Iris pigment epithelial cell (primary cell): ENCODE measurements at places on chromosomes 1 and 21.

- peak; percentile 27 for DNase-seq
Observed at GRCh38 chr1:43994794-43995790, 3.7 kb downstream of the CCDC24 start.

- DNase-seq: no peak
Observed at GRCh38 chr1:228058172-228058948, 24.1 kb upstream of the ARF1 start.

GRCh38 chr1:192435704-192436103, 118.9 kb downstream of the RGS21 start:
- no peak for DNase-seq

GRCh38 chr1:53114581-53115400, 27.6 kb downstream of the SLC1A7 start:
- no peak for DNase-seq

- DNase-seq: no peak
Observed at GRCh38 chr1:115593365-115594259, 48.2 kb upstream of the VANGL1 start.

- peak; percentile 56 for DNase-seq
Observed at GRCh38 chr1:201346337-201346939, 31.0 kb downstream of the TNNT2 start.

DNA sequence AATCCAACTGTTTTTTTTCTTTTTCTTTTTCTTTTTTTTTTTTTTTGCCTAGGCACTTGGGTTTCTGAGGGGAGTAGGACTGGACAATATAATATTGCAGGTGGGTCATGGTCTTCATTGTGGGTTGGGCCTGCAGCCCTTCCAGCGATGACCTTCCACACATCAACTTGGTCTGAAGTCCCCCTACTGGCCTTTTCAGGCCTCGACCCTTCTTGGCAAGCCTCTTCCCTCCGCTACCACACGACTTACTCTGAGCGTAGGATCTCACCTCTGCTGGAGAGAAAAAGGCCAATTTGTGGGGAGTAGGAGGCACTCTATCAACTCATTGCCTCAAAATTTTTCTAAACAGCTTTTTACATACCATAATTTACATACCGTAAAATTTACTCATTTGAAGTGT, 51.1 kb upstream of the GRIK3 start:
- no peak for DNase-seq

- DNase-seq: no peak
Observed at GRCh38 chr1:40905061-40905460, 42.9 kb upstream of the CITED4 start.

DNA sequence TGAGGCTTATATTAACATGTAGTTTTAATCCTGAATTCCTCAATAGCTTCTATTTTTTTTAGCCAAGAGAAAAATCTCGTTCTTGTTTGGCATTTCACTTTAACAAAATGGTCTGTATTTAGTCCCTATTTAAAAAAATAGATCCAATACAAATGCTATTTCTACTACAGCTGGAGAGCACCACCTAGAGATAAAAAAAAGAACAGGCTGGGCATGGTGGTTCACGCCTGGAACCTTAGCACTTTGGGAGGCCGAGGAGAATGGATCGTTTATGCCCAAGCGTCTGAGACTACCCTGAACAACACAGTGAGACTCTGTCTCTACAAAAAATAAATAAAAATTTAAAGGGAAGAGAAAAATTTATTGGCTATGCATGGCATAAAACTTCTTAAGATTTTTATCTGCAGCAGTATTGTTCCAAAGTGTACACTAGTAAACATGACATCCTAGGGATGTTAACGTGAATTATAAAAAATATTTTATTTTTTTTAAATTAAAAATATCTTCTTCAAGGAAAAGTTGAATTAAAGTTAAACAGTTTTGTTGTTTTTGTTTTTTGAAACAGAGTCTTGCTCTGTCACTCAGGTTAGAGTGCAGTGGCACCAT, 4.4 kb downstream of the ST7L start:
- peak; percentile 76 for DNase-seq

DNA sequence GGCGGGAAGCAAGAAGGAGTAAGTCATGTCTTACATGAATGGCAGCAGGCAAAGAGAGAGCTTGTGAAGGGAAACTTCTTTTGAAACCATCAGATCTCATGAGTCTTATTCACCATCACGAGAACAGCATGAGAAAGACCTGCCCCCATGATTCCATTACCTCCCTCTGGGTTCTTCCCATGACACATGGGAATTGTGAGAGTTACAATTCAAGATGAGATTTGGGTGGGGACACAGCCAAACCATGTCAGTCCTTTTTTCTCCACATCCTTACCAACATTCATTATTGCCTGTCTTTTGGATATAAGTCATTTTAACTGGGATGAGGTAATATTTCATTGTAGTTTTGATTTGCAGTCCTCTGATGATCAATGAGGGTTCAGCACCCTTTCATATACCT, 81.0 kb downstream of the DIRAS3 start:
- no peak for DNase-seq

- DNase-seq: no peak
Observed at GRCh38 chr1:204177133-204177532, 11.0 kb upstream of the REN start.

- DNase-seq: no peak
Observed at GRCh38 chr21:42223826-42224575, 5.1 kb downstream of the ABCG1 start.

GRCh38 chr1:167648252-167648849, 18.3 kb downstream of the RCSD1 start:
- DNase-seq: no peak

DNA sequence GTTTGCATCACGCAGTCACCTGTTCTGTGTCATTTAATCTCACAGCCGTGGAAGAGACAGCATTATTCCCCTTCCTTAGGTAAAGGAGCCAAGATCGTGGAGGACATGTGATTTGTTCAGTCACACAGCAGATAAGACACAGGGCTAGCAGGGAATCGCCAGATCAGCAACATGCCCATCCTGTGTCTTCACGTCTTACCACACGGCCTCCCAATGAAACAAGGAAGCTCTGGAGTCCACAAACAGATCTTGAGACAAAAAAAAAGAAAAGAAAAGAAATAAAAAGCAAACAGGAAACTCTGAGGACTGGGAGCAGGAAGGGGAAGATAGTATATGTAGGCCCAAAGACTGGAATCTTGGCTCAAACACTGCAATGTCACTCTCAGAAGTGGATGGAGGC, 155.3 kb downstream of the ADSS2 start:
- no peak for DNase-seq

GRCh38 chr1:117638141-117638540, 32.3 kb downstream of the TENT5C start:
- DNase-seq: no peak

GRCh38 chr1:31019401-31019800, 46.1 kb downstream of the PUM1 start:
- no peak for DNase-seq

- DNase-seq: no peak
Observed at GRCh38 chr1:202029727-202030126, 19.3 kb downstream of the ELF3 start.

DNA sequence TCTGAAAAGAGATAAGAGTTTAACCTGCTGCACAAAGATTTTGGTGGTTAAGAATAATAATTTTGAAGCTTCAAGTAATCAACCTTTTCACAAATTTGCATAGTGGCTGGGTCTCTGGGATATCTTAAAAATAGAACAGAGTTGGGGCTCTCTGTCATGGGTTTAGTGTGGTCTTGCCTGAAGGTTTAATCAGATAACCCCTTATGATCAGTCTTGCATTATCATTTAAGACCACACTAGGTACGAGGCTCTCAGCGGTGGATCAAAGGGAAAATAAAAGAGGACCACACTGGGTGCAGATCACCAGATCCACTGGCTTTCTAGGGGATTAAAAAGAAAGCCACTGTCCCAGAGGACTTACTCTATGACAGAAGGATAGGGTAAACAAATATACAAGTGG, 19.5 kb downstream of the LRRC8C start:
- no peak for DNase-seq

- no peak for DNase-seq
Observed at GRCh38 chr1:84771895-84772294, 81.6 kb upstream of the SSX2IP start.

- peak; percentile 58 for DNase-seq
Observed at GRCh38 chr1:3625151-3625907, 514 bp downstream of the TPRG1L start.

DNA sequence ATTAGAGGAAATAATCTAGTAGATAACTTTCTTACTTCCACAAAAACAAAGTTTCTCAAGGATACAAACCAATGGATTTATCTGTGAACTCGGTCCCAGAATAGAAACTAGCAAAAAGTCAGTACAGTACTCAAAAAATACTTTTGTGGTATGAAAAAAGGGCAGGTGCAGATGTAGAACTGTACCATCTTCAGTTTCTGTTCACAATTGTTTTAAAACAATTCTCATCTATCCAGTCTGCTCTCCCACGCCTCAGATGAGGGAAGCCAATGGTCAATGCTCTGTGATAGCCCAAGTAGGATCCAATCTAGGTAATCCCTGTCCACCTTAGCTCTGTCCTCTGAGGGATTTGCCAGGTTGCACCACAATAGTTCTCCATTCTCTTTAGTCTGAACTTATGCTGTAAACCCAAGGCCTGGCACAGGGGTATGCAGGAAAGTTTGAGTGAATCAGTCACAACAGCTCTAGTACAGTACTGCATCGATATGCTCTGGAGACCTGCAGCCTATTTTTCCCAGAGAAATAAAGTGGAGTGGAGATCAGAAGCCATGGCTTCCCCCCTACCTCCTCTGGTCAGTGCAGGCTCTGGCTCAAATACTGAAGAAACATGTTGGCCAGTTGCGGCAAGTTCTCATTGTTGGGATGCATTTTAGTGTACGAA, 1.4 kb downstream of the KTI12 start:
- DNase-seq: no peak

DNA sequence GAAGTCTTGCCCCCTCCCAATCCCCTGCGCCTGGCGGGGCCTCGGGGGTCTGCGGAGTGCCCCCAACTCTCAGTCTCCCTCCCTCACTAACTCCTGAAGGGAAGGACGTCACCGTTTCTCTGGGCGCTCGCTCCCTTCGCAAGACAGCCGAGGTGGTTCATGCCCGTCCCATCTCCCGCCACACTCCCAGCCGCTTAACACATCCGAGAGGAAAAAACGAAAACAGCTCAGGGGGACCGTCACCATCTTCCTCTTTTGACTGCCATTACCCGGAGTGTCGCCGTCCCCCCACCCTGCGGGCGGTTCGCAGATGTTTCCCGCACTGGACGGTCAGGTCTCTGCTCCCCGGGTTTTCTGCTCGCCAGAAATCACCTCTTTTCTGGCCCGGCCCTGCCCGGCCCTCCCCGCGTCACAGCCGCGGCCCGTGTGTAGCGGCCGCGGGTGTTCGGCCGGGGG, 532 bp downstream of the ERO1B start:
- DNase-seq: peak; percentile 25

GRCh38 chr1:224931605-224932004, 2.1 kb downstream of the DNAH14 start:
- DNase-seq: no peak

DNA sequence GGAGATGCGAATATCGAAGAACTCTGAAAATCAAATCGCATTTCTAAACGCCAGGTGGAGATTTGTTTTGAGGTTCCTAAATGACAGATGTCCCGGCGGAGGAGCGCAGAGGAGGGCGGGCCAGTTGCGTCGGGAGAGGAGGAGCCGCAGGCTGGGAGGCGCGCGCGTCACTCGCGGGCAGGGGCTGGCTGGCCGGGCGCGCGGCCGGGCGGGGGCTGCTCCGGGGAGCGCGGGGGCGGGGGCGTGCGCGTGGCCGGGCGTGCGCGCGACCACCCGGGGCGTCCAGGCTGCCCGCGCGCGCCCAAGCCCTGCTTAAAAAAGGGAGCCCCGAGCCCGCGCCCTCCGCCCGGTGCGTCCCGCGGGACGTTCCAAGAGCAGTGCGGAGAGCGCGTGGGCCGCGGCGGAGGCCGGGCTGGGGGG, 47.3 kb downstream of the H3-3A start:
- DNase-seq: peak; percentile 78

- no peak for DNase-seq
Observed at GRCh38 chr1:53600001-53600400, 139.0 kb downstream of the GLIS1 start.

- peak; percentile 36 for DNase-seq
Observed at GRCh38 chr1:173093691-173094445, 43.1 kb upstream of the TNFSF18 start.

- DNase-seq: no peak
Observed at GRCh38 chr1:234040446-234041317, 136.2 kb downstream of the SLC35F3 start.

- no peak for DNase-seq
Observed at GRCh38 chr1:50097791-50098190, 10.9 kb upstream of the ELAVL4 start.

DNA sequence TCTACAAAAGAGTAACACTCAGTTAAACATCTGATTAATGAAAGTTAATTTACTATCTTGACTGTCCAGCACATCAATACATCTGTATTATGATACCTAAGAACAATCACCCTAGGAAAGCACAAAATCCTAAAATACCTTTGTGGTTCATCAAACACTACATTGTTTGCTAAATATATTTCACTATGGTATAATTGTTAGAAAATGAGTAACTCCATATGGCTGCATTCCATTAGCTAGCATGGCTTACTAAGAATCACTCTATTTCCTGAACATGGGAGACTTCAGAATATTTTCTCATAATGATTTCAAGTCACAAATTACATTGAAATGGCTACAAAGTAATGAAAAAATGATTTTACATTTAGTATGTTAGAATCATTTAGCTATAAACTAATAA, 12.5 kb downstream of the TRMT1L start:
- peak; percentile 51 for DNase-seq

GRCh38 chr1:54585181-54586066, 37.4 kb downstream of the ACOT11 start:
- DNase-seq: no peak

DNA sequence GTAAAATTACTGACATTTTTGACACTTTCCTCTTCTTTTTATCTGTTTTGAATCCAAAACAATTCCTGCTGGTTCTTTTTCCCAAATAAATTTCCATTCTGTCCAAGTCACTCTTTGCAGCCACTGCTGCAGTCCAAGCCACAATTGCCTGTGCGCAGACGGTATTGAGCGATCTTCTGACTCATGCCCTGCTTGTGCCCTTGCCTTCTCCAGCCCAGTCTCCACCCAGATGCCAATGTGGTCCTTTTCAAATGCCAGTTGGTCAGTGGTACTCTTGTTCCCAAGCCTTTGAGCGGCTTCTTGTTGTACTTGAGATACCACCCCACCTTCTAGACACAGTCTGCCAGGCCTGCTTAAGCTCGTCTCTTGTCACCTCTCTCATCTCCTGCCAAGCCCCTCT, 78.9 kb downstream of the CAMTA1 start:
- DNase-seq: no peak

DNA sequence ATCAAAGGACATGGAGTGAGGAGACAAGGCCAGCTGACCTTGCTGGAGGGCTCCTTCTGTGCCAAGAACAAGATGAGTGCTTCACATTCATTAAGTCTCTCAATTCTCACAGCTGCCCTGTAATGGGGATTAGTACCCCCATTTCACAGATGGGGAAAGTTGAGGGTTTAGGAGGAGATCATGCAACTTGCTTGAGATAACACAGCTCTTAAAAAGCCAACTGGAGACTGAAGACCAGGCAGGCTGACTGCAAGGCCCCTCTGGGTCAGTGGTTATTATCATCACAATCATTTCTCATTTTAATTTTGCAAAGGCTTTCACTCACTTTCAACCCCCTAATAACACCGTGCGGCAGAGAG, 46.8 kb downstream of the GPR161 start:
- no peak for DNase-seq
